ENCODE measurements at places on chromosomes 2 and 18.

GRCh38 chr2:63189026-63189425 is 138.4 kb downstream of the OTX1 start:
- DNase-seq = no peak

GRCh38 chr18:50093366-50094064 is 101.4 kb downstream of the MYO5B start:
- DNase-seq = no peak

- no peak for DNase-seq
Measured at GRCh38 chr2:117500721-117501120, 313.8 kb upstream of the DDX18 start.

DNA sequence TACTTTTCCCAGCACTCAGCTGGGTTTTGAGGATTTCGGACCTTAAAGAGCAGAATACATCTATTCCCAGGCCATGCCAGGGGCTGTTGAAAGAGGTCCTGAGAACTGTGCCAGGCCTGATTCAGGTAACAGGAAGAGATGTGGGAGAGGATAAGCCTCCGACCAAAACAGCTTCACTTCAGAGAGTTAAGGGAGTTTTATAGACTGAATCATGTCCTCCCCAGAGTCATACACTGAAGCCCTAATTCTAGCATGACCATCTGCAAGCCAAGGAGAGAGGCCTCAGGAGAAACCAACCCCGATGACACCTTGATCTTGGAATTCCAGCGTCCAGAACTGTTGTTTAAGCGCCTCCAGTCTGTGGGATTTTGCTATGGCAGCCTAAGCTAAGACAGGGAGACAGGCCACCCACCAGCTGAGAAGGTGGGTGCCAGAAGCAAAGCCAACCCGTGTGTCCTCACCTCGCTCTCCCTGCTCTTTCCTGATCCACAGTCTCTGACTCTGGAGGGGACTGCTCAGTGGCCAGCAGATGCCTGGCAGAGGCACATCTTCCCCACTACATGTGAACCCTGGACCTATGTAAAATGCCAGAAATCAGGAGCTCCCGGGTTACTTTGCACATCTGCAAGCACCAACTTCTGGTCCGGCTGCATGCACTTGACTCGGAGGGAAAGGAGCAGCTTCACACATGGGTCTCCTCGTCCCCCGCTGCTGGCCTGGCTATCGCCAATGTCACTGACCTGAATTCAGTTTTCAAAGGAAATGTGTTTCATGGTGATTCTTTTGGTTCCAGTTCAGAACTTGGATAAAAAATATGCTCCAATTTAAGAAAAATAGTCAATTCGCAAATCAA is 116.8 kb upstream of the EPC2 start:
- DNase-seq = no peak

- no peak for DNase-seq
Measured at GRCh38 chr2:58641001-58641400, 399.9 kb upstream of the FANCL start.

DNA sequence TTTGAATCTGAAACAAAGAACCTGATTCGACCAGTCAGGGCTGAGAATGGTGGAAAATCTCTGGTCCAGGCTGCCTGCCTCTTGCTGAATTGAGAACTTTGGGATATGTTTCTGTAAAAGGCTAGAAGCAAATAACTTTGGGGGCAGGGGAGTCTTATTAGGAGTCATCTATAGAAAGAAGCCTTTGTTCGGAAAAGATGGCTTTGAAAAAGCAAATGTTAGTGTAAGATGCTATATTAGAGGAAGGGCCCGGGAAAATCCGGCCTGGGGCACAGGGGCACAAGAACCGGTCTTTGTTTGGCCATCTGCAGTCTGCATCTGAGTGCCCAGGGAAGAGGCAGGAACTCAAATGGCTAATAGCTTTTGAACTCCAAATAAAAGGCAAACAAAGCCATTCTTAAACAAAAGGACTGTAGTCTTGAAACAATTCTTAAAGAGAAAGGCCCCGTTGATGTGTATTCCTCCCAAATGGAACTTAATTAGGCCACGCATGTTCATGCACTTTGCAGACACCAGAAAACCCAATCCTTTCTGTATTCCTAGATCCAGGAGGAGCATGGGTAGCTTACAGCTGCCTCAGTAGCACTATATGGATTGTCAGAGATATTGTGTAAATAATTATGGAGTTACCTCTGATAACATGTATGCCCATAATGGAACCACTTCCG is 180.0 kb upstream of the ARL4C start:
- no peak for DNase-seq

GRCh38 chr2:45067859-45068570 is 58.8 kb upstream of the SIX2 start:
- DNase-seq = no peak

DNA sequence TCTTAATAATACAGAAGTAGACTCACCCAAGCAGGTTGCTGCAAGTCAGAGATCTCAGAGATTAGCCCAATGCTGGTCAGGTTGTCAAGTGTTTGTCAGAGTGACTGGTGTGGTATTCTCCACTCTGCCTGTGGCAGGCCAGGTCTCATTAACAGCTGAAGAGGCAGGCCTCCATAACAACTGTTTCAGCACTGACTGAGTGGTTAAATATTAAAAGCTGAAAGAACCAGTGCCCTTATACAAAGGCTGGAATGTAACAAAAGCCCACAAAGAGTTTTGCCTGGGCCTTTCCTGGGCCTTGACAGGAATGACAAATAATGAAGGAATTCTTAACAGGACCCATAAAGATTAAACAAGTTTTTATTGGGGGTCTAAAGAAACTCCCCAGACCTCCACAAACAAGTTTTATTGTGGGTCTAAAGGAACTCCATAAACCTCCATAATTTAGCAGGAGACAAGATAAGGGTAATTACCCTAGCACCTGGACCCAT is 26.8 kb downstream of the SULT1C2 start:
- DNase-seq = no peak

DNA sequence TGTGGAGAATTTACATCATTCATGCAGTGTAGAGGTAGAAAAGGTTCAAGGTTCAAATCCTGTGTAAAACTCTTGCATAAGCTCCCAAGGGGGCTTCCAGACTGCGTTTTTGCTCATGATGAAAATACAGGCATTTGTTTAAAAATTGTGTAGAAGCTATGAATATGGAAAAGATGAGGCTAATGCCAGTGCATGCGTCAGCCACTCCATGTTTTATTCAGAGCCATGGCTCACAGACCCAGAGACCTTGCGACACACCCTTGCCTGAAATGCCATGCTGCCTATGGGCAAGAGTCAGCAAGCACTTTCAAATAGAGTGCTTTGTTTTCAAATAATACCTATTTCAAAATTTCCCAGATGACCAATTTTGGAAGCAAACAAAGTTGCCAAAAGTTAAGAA is 262.3 kb downstream of the TRIB2 start:
- DNase-seq = no peak

DNA sequence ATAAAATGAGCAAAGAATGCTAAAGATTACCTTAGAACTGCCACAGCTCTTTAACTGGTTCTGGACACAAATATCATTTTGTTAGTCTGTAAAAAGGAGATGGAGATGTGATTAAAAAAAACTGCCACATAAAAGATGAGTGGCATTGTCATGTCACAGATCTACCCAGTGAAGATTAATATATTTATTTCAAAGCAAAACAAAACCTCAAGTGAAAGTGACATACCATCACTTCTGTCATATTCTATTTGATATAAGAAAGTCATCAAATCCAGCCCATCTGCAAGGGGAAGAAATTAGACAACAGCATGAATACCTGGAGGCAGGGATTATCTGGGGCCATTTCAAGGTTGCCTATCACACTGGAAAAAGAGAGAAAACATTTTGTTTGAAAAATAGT is 417.6 kb upstream of the LRRTM4 start:
- no peak for DNase-seq

DNA sequence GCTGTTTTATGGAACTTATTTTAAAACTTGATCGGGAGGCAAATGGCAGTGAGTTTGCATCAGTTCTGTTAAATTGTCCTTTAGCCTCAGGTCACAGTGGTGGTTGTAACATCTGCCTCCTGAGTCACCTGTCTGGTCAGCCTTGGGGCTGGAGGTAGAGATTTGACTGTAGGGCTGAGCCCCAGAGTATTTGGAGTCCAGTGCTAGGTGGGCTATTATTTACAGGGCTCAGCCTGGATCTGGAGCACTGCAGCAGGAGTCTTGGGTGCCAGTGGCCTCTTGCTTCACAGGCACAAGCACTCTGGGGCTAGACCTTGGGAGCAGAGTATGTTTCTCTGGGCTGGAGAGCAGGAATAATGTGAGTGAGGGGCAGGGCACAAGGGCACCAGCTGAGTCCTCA is 32.8 kb downstream of the TCF7L1 start:
- DNase-seq = no peak

- no peak for DNase-seq
Measured at GRCh38 chr2:69985688-69986087, 24.3 kb upstream of the ASPRV1 start.

DNA sequence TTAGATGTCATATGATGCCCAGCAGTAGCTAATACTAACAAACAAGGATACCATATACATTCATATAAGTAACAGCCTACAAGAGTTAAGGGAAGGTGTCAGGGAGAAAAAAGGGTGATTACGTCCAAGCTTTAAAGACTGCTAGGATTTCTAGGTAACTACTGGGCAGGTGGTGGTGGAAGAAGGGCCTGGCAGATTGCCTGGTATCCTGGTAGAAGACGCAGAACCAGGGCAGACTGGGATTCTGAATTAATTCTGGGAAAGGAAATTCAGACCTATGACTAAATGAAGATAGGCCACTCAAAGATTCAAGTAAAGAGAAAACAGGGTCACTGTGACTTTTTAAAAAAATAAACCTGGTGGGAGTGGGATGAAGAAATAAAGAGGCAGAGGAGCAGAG is 31.9 kb downstream of the NDUFA10 start:
- DNase-seq = no peak

GRCh38 chr2:128797937-128798336 is 479.3 kb upstream of the HS6ST1 start:
- no peak for DNase-seq

- DNase-seq = no peak
Measured at GRCh38 chr2:216031960-216032689, 18.8 kb upstream of the MREG start.

GRCh38 chr18:59690186-59690982 is 6.8 kb downstream of the CCBE1 start:
- no peak for DNase-seq

GRCh38 chr2:227821043-227821942 is 7.7 kb downstream of the CCL20 start:
- no peak for DNase-seq

- DNase-seq = no peak
Measured at GRCh38 chr18:47248115-47248603, 3.3 kb downstream of the SKOR2 start.

DNA sequence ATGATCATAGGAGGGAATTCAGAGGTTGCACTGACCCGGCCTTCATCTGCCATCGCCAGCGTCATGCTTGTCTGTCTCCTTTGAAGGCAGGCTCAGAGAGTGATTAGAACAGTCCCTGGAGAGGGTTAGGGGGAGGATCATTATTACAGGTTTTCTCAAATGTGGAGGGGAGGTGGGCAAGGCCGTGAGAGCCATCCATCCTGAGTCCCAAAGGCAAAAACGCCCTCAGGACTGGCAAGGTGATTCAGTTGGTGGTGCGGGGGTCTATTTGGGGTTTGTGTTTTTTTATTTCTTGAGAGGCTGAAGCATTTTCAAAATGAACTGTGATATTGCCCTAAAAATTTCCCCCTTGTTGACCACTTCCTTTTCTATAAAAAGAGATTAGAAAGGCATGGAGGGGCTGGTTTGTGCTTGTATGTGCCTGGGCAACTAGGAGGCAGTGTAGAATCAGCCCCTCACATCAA is 39.3 kb upstream of the GYPC start:
- DNase-seq = no peak

DNA sequence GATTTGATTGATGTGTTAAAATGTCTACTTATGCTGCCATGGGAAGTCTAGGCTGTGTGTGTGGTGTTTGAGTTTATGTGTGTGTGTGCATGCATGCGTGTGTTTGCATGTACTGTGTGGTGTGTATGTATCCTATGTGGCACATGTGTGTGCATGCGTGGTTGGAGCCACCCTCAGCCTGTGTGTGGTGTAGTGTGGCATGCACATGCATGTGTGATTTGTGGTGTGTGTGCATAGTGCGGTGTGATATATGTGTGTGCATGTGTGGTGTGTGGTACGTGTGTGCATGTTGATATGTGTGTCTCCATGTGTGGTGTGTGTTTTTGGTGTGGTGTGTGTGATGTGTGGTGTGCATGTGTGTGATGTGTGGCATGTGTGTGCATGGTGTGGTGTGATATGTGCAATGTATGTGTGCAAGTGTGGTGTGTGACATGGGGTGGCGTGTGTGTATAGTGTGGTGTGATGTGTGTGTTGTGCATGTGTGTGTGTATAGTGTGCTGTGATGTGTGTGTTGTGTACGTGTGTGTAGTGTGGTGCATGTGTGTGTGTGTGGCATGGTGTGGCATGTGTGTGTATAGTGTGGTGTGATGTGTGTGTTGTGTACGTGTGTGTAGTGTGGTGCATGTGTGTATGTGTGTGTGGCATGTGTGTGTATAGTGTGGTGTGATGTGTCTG is 66.6 kb upstream of the HDAC4 start:
- DNase-seq = no peak

DNA sequence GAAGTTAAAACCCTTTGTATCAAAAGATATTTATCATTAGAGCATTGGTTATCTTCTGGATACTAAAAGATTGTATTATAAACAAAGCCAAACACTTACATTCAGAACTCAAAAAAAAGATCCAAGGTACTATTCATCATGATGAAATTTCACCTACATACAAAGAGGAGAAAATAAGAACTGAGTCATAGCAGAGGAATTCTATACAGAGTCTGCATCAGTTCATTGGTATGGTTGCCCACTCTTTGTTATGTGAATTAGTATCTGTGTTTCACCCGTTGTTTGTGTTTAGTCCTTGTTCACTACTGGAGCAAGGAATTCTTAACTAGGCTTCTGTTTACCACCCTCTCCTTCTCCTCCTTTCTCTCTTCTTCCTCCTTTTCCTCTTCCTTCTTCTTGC is 157.9 kb downstream of the LNPK start:
- DNase-seq = no peak

DNA sequence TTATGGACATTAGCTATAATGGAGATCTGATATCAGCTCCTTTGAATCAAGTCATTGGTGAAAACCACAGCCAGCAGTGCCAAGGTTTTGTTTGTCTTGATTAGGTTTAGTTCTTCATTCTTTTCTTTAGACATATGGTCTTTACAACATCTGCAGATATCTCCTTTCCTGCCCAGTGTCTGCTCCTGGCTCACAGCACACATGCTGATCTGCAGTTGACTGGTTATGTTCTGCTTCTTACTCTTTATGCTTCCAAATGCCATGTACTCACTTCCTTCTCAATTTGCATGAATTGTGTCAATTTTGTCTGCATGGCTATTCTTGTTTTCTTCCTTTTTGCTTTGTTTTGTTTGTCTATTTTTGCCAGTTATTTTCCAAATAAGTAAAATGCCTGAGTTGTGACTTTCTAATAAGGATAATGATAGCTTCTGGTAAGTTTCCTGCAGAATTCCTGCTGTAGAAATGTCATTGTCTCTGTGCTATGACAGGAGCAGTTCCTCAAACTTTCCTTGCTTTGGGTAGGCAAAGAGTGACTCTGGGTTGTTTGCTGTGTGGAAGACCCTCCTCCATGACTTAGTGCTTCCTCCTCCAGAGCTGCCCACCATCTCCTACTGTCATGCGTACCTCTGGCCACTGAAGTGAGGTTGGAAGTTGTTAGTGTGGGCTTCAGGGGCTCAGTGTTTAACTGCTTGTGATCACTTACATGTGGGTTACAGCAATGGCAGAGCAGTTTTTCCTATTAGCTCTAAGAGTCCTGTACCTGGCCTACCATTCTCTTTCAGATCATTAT is 8.2 kb downstream of the ARHGAP25 start:
- DNase-seq = no peak
